ENCODE measurements at places on chromosomes 16 and 17.
A peak's percentile ranks its signal among the peaks of the same experiment; 100 is the strongest.

DNA sequence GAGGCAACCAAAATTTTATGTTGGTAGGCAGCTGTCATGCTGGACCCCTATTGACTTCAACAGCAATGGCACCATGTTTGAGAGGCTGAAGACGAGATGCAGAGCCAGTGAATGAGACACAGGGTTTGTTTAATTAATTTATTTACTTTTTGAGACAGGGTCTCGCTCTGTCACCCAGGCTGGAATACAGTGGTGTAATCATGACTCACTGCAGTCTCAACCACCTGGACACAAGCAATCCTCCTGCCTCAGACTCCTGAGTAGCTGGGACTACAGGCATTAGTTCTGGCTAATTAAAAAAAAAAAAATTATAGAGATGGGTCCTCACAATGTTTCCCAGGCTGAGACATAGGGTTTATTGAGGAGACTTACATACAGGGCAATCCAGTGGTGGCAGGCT is 36.2 kb upstream of the PPM1D start:
- DNase-seq, result no peak
- no peaks in the 10 kb centered on the region for H3K36me3 ChIP-seq
- no peak overlapping the region for H3K27ac ChIP-seq
- H3K4me3 ChIP-seq, result no peak overlapping the region
- peaks cover 2% of the 10 kb centered on the region for H3K4me1 ChIP-seq

DNA sequence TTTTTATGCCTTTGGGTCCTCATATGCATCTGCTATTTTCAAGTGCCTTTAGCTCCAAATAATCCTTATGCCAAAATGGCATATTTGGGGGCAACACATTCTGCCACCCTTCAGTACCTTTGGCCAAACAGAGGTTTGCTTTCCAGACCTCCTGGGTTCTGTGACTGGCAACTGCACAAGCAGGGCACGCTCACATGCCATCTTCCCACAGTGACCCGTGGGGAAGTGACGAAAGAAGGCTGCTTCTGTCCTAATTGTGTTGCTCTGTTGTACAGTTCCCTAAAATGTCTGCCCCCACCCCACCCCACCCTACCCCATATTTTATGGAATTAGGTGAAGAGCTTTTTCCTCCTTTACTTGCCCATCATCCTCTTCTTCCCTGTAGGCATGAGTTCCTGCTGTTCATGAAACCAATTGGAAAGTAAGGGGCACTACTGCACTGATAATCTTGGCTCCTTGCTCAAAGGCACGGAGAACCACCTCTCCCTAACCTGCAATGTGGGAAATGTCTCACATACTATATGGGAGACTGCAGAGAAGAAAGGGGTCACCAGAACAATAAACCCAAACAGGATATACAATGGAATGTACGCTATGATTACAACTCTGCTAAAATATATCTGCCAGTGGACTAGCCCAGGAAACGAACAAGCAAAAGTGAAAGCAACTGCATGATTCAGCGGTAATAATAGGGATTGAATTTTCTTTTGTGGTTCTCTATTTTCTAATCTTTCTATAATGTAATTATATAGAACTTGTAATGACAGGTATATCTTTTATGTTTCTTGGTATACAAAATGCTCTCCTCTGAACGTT is 3.3 kb upstream of the SLFN12L start:
- H3K27me3 ChIP-seq, result no peaks in the 10 kb centered on the region
- peak overlapping the region; percentile 99 for H3K27ac ChIP-seq
- peaks cover 16% of the 10 kb centered on the region for H3K36me3 ChIP-seq
- H3K4me3 ChIP-seq, result peak overlapping the region; percentile 86
- peak; percentile 34 for DNase-seq
- peaks cover 57% of the 10 kb centered on the region for H3K4me1 ChIP-seq

DNA sequence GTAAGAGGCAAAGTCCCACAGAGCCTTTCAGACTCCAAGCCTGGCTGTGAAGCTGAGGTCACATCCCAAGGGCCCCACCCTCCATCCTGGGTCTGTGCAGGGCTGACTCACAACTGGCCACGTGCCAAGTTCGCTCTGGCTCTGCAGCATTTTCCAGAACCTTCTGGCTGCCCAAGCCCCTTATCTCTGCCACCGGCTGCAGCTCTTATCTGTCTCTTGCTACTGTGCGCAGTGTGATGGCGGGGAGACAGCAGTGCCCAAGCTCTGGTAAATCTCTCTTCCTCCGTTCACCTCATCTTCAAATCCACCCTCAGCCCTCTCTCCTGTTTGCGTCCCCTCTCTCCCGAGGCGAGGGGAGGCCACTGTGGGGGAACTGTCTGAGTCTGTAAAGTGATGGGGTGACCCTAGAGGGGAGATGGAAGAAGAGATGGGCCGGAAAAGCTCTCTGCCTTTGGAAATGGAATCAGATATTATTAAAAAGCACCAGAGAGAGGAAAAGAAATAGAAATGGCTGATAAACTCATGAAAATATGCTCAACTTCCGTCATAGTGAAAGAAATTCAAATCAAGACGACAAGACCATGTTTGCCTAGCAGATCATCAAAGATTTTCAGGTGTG is 162.7 kb upstream of the CDC42EP4 start:
- peaks cover 5% of the 10 kb centered on the region for H3K27me3 ChIP-seq
- H3K4me1 ChIP-seq, result no peaks in the 10 kb centered on the region
- no peak overlapping the region for H3K4me3 ChIP-seq
- H3K27ac ChIP-seq, result no peak overlapping the region

- DNase-seq, result no peak
- H3K36me3 ChIP-seq, result no peaks in the 10 kb centered on the region
- peaks cover 9% of the 10 kb centered on the region for H3K27me3 ChIP-seq
- no peak overlapping the region for H3K4me3 ChIP-seq
- no peak overlapping the region for H3K27ac ChIP-seq
These were observed 20.8 kb upstream of the NXPH3 start for GRCh38 chr17:49554694-49555494.

GRCh38 chr16:11586856-11587642 is at the start of gene LITAF:
LITAF (minus strand) TSS chr16:11586919; CDS start chr16:11556730, 30,189 bp downstream.
- H3K27me3 ChIP-seq, result peaks cover 4% of the 10 kb centered on the region
- peaks cover 32% of the 10 kb centered on the region for H3K4me1 ChIP-seq
- H3K27ac ChIP-seq, result peak within 1 kb of the TSS; percentile 92
- peaks cover 28% of the 10 kb centered on the region for H3K36me3 ChIP-seq
- H3K4me3 ChIP-seq, result peak within 1 kb of the TSS; percentile 90
- peak; percentile 40 for DNase-seq

DNA sequence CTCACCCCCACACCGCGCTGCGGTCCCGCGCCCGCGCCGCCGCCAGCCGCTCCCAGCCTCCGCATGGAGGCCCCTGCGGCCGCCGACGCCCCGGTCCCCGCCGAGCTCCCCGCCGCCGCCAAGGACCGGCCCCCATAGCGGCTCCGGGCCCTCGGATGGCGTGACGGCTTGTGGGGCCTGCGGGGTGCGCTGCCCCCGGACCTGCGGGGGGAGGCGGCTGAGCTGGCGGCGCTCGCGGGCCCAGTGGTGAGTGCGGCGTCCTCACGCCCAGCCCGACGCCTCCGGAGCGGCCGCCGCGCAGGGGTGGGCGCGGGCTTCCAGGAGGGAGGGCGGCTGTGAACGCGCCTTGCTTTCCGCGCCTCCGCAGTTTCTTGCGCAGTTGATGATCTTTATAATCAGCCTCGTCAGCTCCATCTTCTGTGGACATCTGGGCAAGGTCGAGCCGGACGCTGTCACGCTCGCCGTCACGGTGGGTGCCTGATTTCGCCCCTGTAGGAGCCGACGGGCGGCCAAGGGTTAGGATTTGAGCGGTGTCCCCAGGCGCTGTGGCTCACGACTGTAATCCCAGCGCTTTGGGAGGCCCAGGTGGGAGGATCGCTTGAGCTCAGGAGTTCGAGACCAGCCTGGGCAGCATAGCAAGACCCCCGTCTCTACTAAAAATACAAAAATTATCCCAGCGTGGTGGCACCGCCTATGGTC is 46.4 kb downstream of the SLC47A1 start:
- peaks cover 29% of the 10 kb centered on the region for H3K27me3 ChIP-seq
- no peaks in the 10 kb centered on the region for H3K4me1 ChIP-seq
- H3K4me3 ChIP-seq, result no peak overlapping the region
- no peak for DNase-seq
- H3K27ac ChIP-seq, result no peak overlapping the region

DNA sequence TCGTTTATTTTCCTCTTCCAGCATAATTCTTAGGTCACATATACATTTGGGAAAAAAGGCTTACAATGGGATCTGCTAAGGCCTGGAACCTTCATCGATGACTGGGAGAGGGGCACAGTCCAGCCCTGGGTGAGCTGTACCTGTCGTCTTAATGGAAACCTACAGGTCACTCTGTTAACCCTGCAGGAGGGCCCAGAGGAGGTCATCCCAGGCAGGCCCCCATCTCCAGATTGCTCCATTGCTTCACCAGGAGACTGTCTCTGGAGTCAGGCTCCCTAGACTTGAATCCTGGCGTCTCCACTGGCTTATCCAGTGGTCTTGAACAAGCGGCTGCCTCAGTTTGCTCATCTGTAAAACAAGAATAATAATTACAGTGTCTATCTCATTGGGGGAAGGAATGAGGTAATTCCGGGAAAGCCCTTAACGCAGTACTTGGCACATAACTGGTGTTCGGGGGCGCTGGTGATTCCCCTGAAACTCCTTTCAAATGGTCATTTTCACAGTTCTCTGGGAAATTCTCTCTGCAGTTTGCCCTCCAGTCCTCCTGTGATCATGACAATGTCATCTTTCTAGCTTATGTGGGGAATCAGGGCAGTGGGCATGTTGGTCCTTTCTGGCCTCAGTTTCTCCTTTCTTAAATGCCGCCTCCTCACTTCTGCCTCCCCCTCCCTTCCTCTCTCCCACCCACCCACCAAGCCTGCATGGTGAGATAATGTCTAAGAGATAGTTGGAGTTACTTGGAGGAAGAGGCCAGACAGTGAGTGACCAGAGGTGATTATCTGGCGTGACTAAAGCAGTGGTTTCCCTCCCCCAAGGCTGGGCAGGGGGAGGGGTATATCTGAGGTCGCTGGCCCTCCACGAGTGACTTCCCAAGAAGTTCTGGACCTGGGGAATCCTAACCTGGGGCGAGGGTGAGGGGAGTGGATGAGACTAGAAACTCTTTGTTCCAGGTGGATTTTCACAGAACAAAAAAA is 31.3 kb upstream of the TAC4 start:
- H3K36me3 ChIP-seq, result no peaks in the 10 kb centered on the region
- H3K27me3 ChIP-seq, result peaks cover 32% of the 10 kb centered on the region
- no peak for DNase-seq
- peaks cover 5% of the 10 kb centered on the region for H3K4me1 ChIP-seq
- H3K27ac ChIP-seq, result no peak overlapping the region
- H3K4me3 ChIP-seq, result no peak overlapping the region

- H3K4me3 ChIP-seq, result peak within 1 kb of the TSS; percentile 86
- no peaks in the 10 kb centered on the region for H3K27me3 ChIP-seq
- H3K27ac ChIP-seq, result peak within 1 kb of the TSS; percentile 86
- H3K4me1 ChIP-seq, result peaks cover 49% of the 10 kb centered on the region
- peaks cover 10% of the 10 kb centered on the region for H3K36me3 ChIP-seq
These were observed at the start of gene ATP2A3 for GRCh38 chr17:3964203-3965117. ATP2A3 (minus strand) TSS chr17:3964437; CDS start chr17:3964291, 146 bp downstream.

DNA sequence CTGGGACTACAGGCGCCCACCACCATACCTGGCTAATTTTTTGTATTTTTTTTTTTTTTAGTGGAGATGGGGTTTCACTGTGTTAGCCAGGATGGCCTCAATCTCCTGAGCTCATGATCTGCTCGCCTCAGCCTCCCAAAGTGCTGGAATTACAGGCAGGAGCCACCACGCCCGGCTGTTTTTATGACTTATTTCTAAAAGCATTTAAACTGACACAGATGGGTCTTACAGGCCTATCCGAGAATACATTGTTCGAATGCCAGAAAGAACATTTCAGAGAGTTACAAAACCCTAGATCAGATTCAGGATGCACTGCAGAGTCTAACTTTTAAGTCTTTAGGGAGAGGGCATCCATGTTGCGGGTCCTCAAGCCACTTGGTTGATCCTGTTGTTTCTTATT is 234.7 kb upstream of the MAF start:
- no peak for DNase-seq
- no peaks in the 10 kb centered on the region for H3K36me3 ChIP-seq
- H3K4me1 ChIP-seq, result no peaks in the 10 kb centered on the region

DNA sequence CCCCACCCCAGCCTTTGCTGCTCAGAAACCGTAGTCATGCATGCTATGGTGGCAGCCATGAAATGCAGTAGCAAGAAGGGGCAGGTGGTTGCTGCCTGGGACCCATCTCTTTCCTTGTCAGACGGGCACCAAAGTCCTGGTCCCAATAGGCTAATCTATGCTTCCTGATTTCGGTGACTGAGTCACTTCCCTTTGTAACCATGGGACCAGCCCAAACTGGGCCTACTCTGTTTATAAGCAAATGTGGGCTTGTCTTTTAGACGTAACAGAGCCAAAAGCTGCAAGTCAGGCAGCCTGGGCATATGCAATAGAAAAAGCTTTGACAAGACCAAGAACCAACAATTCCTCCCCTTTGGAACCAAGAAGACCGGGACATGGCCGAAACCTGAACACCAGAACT is 99.1 kb upstream of the RBBP6 start:
- no peak overlapping the region for H3K4me3 ChIP-seq
- no peaks in the 10 kb centered on the region for H3K4me1 ChIP-seq
- H3K27me3 ChIP-seq, result no peaks in the 10 kb centered on the region
- no peaks in the 10 kb centered on the region for H3K36me3 ChIP-seq

DNA sequence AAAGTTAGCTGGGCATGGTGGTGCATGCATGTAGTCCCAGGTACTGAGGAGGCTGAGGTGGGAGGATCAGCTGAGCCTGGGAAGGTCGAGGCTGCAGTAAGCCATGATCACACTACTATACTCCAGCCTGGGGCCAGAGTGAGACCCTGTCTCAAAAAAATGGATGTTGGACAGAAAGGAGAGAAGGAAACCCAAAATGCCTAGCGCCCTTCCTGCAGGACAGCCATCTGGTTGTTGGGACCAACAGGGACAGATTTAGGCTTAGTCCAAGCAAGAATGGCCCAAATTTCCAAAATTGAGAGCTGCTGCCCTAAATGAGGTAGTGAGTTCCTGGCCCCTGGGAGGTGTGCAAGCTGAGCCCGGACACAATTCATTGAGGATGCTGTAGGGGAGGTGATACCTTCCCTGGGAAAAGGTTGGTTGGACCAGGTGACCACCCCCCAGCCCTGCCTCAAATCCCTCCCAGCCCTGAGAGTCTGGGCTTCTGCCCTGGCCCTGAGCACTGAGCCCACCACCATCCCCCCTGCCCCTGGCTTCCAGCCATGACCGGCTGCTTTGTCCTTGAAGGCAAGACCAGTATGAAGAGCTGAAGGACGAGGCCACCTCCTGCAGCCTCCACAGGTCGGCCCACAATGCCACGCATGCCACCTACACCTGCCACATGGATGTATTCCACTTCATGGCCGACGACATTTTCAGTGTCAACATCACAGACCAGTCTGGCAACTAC is 35.1 kb downstream of the IL21R start:
- peaks cover 5% of the 10 kb centered on the region for H3K4me1 ChIP-seq
- no peaks in the 10 kb centered on the region for H3K27me3 ChIP-seq
- H3K36me3 ChIP-seq, result peaks cover 94% of the 10 kb centered on the region
- no peak overlapping the region for H3K4me3 ChIP-seq

GRCh38 chr16:73735018-73735417 is 561.6 kb upstream of the PSMD7 start:
- H3K4me1 ChIP-seq, result peaks cover 2% of the 10 kb centered on the region
- H3K36me3 ChIP-seq, result no peaks in the 10 kb centered on the region
- no peak for DNase-seq
- H3K4me3 ChIP-seq, result no peak overlapping the region
- no peaks in the 10 kb centered on the region for H3K27me3 ChIP-seq

GRCh38 chr17:45229681-45230409 is 8.2 kb downstream of the FMNL1 start:
- H3K27ac ChIP-seq, result peak overlapping the region; percentile 97
- peaks cover 82% of the 10 kb centered on the region for H3K4me1 ChIP-seq
